Activated B cell treated with CpG ODN at 0.5 μM for 24 hours (primary cell): ENCODE measurements at places on chromosomes 4 and X. TPM values are rescaled to one million over a fixed set of nuclear protein-coding genes. Genes with fewer than 3 reads are reported as not detected.

The ATXN3L gene
- total RNA-seq: not detected in 2 replicates

The CXCL3 gene
- not detected in 2 replicates for total RNA-seq

The CAMK2D gene
- total RNA-seq: 62.7 and 72.9 TPM in 2 replicates

The VGLL1 gene
- total RNA-seq: not detected in 2 replicates

The PAGE5 gene
- total RNA-seq: 0.67 and 1.8 TPM in 2 replicates

The MUC7 gene
- total RNA-seq: not detected in 2 replicates

The FMR1NB gene
- total RNA-seq: not detected in 2 replicates

The RAB33A gene
- 6.9 and 8.0 TPM in 2 replicates for total RNA-seq

The IGFBP7 gene
- not detected in 2 replicates for total RNA-seq

The CXCL10 gene
- total RNA-seq: 0.17 TPM in 1 of 2 replicates, not detected in the other

The MAGEC2 gene
- total RNA-seq: not detected in 2 replicates

The CNGA1 gene
- total RNA-seq: not detected in 2 replicates

The KIT gene
- total RNA-seq: not detected in 2 replicates

The DOK7 gene
- 2.7 TPM in 2 replicates for total RNA-seq

The ATP1B4 gene
- total RNA-seq: not detected in 2 replicates

The SOX3 gene
- total RNA-seq: not detected in 2 replicates

The BMPR1B gene
- not detected in 2 replicates for total RNA-seq

The HDX gene
- 2.5 and 2.9 TPM in 2 replicates for total RNA-seq
